Activated CD8-positive, alpha-beta memory T cell treated with anti-CD3 and anti-CD28 coated beads, Interleukin-2, amount 10 ng/mL, durations not matched to agents 7 days and 5 days (primary cell): ENCODE measurements at places on chromosomes 5 and 9. TPM values are rescaled to one million over a fixed set of nuclear protein-coding genes. Genes with fewer than 3 reads are reported as not detected.

Gene KIAA1958
- 11.6 TPM for total RNA-seq

- DNase-seq = no peak
These were observed 13.7 kb downstream of the CEP78 start for GRCh38 chr9:78249542-78249941.

DNA sequence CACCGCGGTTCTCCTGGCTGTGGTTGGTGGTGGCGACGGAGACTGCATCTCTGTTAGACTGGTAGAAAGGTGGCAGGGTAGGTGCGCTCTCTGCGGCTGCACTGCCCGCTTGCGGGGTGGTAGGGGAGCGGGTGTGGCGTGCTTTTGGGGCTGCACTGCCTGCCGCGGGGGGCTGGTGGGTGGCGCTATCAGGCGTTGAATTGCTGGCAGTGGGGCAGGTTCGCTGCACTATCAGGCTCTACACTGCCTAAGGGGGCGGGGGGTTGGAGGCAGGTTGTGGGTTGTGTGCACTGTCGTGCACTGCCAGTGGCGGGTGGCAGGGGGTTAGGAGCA is 21.0 kb upstream of the TRIM52 start:
- DNase-seq = no peak

Gene GABRA6
- not detected for total RNA-seq

- no peak for DNase-seq
These were observed 50.7 kb upstream of the UBAC1 start for GRCh38 chr9:136011703-136012496.

DNA sequence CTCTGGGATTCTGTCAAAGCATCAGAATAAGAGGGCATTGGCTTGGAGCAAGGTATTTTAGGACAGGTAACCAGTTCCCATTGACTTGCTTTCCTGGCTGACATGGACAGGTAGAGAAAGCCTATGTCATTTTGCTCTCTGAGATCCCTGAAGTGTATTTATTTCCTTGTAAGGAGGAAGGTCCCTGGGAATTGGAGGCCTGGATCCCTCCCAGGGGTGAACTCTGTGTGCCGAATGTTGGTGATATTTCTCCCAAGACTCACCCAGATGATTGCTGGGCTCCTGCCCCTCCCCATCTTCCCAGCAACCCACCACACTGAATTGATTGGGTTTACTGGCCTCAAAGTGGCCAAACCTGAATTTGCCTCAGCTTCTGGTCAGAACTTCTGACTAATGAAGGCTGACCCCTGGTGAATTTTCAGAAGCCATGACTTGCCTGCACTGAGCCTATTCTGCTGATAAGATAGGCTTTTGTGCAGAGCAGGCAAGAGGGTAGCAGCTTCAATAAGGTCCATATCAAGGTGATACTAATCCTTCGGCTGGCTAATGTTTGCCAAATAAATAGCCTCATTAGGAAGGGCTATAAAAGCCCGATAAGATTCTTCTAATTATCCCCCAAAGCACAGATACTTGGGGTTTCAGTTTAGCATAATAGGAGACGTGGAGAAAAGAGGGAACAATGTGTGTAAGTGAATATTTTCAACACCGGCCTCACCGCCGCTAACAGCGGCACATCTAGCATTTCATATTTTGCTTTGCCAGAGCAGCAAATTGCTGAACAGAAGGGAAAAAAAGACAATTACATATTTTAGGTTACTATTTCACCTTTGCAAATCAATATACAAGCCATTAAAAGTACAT is 152.9 kb upstream of the PITX1 start:
- peak; percentile 11 for DNase-seq
